Cerebellar cortex (tissue), 1 donor: ENCODE measurements at places on chromosomes 11 and 22.

DNA sequence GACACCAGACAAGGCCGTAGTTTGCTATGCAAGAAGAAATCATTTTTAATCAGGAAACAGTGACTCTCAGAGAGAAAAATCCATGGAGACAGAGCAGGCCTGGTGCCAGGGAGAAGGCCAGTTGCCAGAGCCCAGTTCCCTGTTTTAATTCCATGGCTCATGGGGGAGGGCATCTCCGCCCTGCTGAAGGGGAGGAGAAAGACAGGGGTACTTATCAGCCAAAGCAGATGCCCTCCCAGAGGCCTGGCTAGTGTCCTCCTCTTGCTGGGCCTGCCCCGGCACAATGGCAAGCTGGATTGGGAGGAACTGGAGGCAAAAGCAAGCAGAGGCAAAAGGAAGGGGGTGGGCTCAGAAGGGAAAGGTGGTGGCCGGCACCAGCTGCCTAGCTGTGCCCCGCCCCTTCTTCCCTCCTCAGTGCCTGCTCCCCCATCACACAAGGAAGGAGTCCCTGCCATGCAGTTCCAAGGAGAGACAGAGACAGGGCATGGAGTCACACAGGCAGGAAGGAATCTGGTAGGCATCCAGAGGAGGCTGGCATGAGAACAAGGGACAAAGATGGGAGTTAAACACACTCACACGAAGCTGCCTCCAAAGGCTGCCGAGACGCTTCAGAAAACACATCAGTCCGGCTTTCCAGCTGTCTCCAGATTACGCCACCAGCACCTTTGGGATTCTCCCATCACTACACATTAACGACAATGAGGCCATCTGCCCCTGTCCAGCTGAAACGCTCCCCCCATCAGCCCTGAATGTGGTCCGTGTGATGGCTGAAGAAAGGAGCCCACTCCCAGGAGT is 591.8 kb downstream of the BUD13 start:
- peak; percentile 70 for DNase-seq

DNA sequence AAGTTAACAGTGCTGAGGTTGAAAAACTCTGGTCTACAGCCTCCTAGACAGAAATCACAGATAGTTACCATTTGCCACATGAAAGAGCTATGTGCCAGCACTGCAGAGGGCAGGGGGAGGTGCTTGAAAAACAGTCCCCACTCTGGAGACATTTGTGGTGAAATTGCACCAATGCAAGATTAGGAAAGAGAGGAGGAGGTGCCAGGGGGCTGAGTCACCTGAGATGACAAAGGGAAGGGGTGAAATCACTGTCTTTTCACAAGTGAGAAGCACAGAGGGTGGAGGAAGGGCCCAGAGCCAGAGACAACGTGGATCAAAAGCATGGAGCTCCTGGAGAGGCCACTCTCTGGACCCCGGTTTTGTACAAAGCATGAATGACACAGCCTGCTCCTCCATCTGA is 196.3 kb downstream of the BUD13 start:
- DNase-seq, result no peak

DNA sequence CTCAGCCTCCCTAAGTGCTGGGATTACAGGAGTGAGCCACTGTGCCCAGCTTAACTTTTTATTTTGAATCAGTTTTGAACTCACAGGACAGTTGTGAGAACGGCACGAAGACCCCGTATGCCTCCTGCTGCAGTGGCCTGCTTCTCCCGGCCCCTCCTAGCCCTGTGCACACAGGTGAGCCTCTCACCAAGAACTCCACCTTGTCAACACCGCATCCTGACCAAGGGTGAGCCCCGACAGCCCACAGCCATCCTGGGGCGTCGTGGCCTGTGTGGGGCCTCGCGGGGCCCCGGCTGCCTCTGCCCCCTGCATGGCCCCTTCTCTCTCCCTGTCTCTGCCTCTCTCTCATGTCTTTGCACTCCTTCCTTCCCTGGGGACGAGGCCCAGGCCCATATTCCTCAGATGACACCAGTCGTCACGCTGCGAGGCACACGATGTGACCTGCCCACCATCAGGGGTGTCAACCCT is 38.8 kb downstream of the GNB1L start:
- no peak for DNase-seq

- DNase-seq, result no peak
Observed at GRCh38 chr11:63491636-63492372, 837 bp upstream of the PLAAT5 start.

- DNase-seq, result no peak
Observed at GRCh38 chr11:102879801-102880200, 5.0 kb upstream of the MMP12 start.

- DNase-seq, result peak; percentile 86
Observed at GRCh38 chr11:133951327-133952198, 5.2 kb downstream of the IGSF9B start.

DNA sequence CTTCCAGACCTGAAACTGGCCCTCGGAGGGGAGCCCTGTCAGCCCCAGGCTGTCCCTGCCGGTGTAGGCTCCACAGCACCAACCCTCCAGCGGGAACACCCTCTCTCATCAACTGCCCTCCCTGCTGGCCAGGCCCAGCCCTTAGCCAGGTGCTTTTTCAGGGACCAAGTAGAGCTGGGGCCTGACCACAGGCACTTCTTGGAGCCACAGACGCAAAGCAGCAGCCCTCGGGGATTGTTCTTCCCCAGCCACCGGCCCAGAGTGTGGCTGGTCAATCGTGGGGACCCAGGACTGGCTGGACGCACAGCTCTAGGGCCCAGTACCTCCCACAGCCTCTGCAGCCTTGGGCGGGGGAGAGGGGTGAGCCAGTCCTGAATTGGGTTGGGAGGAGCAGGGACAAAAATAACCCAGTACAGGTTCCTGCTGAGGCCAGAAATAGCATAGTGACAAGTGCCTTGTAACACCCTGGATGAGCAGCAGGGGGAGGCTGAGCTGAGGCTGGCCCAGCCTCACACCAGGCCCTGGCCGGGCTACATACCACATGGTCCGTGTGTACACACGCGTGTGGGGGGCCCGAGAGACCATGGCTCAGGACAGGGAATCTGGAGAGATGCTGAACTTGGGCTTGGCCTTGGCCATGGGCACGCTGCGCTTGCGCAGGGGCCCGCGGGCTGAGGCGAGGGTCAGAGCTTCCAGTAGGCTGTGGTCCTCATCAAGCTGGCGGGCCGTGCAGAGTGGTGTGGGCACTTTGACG is 2.0 kb downstream of the KCNJ11 start:
- DNase-seq, result peak; percentile 98

GRCh38 chr11:128273736-128274135 is 313.6 kb downstream of the ETS1 start:
- no peak for DNase-seq

GRCh38 chr11:104484804-104485554 is 321.0 kb upstream of the PDGFD start:
- peak; percentile 25 for DNase-seq

DNA sequence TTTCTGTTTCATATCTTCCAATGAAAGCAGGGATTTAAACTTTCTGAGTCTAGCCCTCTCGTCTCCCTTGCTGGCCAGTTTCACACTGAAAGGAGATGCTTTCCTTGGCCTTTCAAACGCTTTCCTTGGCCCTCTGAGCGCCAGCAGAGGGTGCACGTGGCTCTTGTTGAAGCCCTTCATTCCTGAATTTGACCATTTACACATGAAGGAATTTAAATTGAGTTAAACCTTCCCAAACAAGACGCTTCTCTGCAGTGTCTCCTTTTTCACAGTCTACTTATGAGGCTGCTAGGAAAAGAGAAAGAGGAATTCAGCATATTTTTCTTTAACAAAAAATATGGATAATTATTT is 21.6 kb downstream of the NNMT start:
- DNase-seq, result peak; percentile 22

DNA sequence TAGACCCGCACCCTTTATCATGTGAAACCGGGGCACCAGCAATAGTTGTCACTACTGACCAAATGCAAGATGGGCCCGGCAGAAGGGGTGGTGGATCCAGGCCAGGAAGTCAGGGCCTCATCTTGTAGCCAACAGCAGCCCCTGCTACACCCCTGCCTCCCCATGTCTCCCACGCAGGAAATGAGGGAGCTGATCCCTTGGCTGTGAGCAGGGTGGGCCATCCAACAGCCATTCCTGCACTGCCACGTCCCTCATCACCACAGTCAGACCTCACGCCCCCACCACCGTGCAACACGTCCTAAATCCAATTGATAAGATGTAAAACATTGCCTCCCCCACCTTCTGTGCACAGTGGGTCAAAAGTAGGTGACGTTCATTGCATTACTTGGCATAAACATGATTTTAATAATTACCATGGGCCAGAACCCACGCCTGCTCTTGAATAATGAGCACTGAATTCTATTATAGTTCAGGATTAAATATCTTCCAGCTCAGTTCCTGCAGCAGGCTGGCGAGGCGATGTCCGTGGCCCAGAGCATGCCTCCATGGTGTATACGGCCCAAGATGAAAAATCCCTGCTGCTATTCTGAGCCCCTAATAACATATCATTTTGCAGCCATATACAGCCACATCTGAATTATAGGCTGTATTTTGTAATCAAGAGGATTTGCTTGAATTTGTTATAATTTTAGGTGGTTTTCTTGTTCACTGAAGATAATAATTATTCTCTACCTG is 1373.8 kb downstream of the BRD1 start:
- no peak for DNase-seq

DNA sequence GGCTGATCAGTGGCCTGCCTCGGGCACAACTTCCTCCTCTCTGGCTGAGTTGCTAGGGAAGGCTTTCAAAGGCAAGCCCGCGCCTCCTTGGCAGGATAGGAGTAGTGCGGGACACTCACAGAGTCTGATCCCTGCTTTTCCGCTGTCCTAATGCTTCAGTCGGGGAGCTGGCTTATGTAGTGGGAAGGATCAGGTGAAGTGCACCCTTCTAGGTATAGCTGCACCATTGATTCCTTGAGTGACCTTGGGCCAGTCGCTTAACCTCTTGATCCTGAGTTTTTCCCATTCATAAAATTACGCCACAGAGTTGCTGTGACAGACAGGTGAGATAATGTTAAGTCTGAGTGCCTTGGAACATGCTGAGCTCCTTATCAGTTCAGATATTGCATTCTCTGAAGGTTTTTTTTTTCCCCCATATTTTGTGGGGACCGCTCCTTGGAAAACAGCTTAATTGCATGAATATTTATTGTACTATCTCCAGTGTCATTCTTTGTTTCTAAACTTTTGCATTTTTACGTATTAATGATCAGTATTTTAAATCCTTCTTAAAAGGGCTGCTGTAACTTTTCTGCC is 961 bp downstream of the IPO7 start:
- DNase-seq, result no peak

DNA sequence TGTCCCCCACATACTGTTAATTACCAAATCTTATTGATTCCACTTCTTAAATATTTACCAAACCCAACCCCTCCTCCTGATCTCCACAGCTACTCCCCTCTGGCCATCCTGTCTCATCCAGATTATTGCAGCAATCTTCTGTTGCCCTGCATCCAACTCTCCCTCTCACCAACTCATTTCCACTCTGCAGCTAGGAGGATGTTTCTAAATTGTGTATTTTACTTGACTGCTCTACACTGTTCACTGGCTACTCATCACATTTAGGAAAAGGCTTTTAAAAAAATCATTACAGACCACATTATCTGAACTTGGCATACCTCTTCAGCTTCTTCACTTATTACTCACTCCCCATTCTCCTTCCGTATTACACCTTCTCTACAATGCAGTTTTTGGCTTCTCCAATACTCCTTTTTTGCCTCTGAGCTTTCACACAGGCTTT is 117.9 kb downstream of the ATG16L2 start:
- DNase-seq, result no peak

GRCh38 chr11:74212533-74212932 is 41.4 kb downstream of the PPME1 start:
- DNase-seq, result no peak

- no peak for DNase-seq
Observed at GRCh38 chr11:93728792-93729128, 12.5 kb downstream of the TAF1D start.

DNA sequence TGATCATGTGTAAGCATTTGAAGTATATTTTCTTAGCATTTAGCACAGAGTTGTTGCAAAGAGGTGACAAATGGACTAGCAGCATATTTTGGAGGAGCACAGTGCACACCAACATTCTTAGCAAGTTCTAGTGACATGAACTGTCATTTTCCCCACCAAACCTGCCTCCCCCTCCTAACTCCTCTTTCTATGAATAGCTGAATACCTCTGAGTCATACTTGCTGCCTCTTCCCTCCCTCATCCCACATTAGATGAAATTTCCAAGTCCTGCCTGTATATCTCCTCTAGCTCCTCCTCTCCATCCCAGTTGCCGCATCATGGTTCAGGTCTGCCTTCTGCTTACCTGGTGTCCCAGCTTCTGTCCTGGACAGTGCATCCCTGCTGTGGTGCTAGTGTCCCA is 7.2 kb downstream of the OSBP2 start:
- no peak for DNase-seq

- DNase-seq, result no peak
Observed at GRCh38 chr11:131108760-131109159, 192.5 kb upstream of the SNX19 start.

GRCh38 chr11:64894070-64894811 is 15.8 kb upstream of the EHD1 start:
- peak; percentile 69 for DNase-seq

- no peak for DNase-seq
Observed at GRCh38 chr22:38727123-38727522, 21.4 kb downstream of the GTPBP1 start.

DNA sequence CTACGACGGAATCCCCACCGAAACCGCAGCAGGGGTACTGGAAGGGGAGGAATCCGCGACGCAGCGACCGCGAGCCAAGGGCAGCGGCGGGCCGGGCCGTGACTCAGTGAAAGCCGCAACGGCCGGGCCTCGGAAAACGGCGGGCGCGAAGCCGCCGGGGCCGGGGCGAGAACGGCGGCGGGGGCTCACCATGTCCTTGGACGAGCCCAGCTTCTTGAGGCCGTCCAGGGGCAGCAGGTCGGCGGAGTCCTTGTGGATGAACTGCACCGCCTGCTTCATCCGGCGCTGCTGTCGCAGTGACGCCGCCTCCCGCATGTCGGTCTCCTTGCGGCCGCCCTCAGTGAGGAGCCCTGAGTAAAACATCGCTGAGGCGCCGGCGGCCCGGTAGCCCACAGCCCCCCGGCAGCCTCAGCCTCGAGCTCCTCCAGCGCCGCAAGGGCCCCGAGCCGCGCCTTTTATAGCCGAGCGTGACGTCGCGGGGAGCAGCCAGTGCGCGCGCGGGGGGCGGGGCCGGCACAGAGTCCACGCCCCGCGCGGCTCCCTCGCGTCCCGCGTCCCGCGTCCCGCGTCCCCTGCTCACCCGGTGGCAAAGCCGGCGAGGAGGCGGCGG is at the start of gene NRIP3:
TSS of gene NRIP3 (minus strand) at position 429 of the 610 bp plus-strand sequence. CDS start at position 363, 66 bp downstream.
- DNase-seq, result peak; percentile 74

GRCh38 chr11:125777309-125777708 is 1.3 kb downstream of the PATE2 start:
- no peak for DNase-seq
